ENCODE measurements at places on chromosomes 3 and 15.

GRCh38 chr3:20870106-20870899 is 684.3 kb upstream of the SGO1 start:
- no peak for DNase-seq

- no peak for DNase-seq
These were observed 164.9 kb downstream of the ROBO2 start for GRCh38 chr3:77204788-77205187.

GRCh38 chr3:127684871-127685707 is 12.3 kb downstream of the ABTB1 start:
- no peak for DNase-seq

DNA sequence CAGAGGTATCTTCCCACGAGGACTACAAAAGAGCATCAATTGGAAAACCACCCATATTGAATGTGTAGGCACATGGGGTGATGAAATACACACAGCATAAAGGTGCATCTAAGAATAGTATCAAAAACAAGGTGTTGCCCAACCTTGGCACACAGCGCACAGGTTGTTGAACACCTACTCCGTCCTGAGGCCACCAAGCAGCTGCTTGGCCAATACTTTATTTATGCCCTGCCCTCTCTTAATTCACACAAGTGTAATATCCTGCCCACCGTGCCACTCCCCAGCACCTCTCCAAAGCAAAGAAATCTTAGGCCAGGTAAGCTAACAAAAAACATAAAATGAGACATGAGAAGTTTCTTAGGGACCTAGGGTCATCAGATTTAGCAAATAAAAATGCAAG is 31.2 kb downstream of the WWTR1 start:
- DNase-seq = no peak

DNA sequence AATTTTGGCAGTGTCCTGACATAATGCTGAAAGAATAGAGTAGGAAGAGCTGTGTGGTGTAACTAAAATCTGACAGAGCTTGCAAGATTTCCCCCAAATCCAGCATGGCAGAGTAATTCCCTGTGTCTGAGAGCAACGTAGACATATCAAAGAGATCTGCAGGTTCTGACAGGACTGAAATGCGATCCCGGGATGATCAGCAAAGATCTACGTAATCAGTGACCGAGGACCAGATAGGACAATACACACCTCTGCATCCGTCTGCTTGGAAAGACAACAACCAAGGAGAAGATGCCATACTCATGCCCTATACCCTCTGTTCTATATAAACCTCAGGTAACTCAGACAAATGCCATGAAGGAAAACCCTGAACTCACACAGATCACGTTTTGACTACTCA is 26.6 kb upstream of the SYNPR start:
- DNase-seq = no peak

- no peak for DNase-seq
These were observed 540.9 kb upstream of the MDFIC2 start for GRCh38 chr3:70853161-70853944.

- no peak for DNase-seq
These were observed 94.2 kb downstream of the FMN1 start for GRCh38 chr15:33100314-33100713.

Measured in progenitor cell of endocrine pancreas (in vitro differentiated cells).